Suppressor macrophage (primary cell): ENCODE measurements at places on chromosomes 2 and 18.

- DNase-seq, result peak; percentile 79
Observed at GRCh38 chr2:65420712-65421431, 11.5 kb downstream of the SPRED2 start.

- no peak for DNase-seq
Observed at GRCh38 chr2:898319-898718, 52.3 kb upstream of the SNTG2 start.

DNA sequence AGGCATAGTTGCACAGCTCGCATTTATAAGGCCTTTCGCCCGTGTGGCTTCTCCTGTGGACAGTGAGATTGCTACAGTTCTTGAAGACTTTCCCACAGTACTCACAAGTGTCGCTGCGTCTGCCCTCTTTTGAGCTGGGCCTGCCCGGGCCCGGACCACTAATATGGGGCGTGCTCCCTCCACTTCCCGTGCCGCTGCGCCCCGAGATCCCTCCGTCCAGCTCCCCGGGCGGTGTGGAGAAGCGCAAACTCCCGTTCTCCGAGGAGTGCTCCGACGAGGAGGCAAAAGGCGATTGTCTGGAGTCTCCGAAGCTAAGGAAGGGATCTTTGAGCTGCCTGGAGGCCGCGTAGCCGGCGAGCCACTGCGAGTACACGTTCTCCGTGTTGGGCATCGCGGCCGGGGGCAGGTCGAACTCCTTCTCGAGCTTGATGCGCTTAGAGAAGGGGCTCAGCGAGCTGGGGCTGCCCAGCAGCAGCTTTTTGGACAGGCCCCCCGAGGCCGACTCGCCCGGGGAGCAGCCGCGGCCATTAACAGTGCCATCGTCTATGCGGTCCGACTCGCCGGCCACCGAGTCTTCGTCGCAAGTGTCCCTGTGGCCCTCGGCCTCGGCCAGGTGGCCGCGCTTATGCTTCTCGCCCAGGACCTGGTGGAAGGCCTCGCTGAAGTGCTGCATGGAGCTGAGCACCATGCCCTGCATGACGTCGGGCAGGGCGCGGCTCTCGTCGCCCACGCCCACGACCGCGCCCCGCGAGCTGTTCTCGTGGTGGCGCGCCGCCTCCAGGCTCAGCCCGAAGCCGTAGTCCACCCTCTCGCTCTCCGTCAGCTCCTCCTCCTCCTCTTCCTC, 92.7 kb downstream of the BCL11A start:
- DNase-seq, result no peak

GRCh38 chr2:237501892-237502513, 15.0 kb downstream of the MLPH start:
- no peak for DNase-seq
